HL-60 (cell line): ENCODE measurements at places on chromosomes 5 and 9.

- DNase-seq = no peak
Observed at GRCh38 chr5:91586232-91586631, 203.1 kb upstream of the ARRDC3 start.

GRCh38 chr9:124482431-124483031 is 24.7 kb downstream of the NR5A1 start:
- no peak for DNase-seq

GRCh38 chr5:170648541-170648940 is 135.0 kb upstream of the GABRP start:
- no peak for DNase-seq

GRCh38 chr5:154238776-154239481 is 48.4 kb downstream of the GALNT10 start:
- DNase-seq = no peak

DNA sequence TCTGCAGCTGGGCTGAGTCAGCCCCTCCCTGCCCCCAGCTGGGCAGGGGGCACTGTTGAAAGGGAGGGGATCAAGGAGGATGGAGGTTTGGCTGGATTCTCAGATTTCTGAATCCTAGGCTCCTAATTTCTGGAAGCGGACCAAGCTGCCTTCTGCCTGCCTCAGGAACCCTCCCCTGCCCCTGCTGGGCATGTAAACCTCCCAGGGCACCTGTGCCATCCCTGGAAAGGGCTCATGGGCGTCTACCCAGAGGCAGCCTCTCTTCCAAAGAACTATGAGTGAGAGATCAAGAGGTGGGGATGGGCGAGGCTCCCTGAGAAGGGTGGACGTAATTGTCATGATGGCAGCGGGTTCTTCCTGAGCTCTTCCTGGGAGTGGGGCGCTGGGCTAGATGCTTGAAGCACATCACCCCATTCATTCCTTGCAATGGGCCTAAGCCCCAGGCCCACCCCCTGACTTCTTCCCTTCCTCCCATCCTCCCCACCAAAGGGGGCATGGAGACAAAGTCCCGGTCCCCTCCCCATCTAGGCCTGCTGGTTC is 21.6 kb downstream of the CSF1R start:
- no peak for DNase-seq
